ENCODE measurements at places on chromosomes 2 and 18.

GRCh38 chr2:153519257-153519875 lies 40.8 kb upstream of the RPRM start:
- DNase-seq, result peak; percentile 64

DNA sequence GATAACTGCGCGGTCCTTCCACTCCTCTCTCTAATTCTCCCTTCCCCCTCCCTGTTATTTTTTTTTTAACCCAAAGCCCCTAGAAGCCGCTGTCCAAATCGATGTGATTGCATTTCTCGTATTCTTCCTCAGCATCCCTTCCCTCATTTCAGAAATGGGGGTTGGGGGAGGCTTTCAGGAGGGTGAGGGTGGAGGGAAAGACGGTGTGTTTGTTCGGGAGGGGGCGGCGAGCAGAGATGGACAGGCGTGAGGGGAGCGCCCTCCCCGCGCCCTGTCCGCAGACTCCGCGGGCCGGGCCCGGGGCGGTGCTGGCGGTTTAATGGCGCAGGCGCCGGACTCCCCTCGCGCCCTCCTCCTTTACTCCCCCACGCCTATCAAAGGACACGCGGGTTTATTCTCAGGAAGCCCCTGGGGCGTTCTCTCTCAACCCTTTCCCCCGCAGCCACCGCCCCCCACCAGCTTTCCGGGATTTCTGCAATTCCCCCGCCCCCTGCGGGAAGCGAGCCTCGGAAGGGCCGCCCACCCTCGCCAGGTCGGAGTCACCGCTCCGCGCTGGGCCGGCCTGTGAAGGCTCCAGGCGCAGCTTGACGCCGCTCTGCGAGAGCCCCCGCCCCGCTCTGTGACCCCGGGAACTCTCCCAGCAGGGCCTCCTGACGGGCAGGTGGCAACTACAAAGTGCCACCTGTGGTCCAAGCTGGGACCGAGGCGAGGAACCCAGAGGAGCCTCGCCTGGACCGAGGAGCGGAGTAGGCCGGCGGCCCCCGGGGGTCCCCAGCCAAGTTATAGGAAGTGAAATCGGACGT lies 981 bp downstream of the ST8SIA3 start:
- no peak for DNase-seq

- no peak for DNase-seq
These were observed 250.9 kb downstream of the KCNS3 start for GRCh38 chr2:18129348-18129747.

DNA sequence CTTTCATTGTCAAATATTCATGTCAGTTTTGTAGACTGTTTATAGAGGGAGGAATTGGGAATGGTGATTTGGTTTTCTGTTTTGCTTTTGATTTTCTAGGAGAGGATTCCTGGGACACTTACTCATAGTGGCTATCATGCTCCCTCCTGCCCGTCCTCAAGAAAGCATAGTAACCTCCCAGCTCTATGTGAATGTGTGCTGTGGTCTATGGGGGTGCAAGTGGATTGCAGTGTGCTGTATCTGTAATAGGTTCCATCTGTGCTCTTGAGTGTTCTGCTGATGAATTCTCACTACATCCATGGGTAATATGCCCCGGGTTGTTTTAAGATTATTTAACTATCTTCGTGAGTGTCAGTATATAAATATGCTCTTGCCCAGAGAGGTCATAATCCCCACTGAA lies 811.3 kb downstream of the CNTNAP5 start:
- DNase-seq, result no peak

DNA sequence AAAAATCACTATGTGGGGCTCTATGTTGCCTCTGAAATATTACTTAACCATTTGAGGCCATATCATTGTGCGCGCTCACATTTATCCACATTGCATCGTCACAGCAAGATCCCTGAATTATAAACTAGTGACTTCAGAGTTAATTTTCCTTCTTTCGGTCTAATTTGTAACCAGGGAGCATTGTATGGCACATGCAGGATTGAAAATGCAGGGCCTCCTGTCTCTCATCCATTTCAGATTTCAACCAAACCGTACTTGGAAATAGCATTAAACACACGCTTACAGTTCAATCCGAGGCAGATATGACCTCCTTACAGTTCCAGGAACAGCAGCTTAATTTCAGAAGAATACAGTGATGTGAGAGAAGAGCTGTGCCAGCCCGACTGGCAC lies 532 bp downstream of the MYOM1 start:
- no peak for DNase-seq

GRCh38 chr18:76518123-76518859 lies 23.2 kb upstream of the ZNF516 start:
- DNase-seq, result peak; percentile 57

- no peak for DNase-seq
These were observed 558.9 kb upstream of the PKDCC start for GRCh38 chr2:41488888-41489287.

DNA sequence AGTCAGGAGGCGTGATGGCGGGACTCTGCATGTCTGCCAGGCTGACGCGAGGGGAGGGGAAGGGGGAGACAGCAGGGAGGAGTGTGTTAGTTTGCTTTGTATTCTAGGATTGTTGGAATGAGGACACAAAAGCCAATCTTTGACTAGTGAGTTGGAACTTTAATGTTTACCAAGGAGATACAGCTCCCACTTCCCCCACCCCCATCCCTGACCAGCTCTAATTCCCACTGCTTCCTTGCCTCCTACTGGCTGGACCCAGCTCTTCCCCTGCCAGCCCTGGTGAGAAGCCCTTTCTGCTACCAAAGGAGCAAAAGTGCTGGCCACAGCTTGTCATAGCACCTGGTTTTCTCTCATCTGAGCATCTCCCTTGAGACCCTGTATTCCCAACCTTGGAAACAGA lies 84.5 kb downstream of the CELF4 start:
- DNase-seq, result no peak

DNA sequence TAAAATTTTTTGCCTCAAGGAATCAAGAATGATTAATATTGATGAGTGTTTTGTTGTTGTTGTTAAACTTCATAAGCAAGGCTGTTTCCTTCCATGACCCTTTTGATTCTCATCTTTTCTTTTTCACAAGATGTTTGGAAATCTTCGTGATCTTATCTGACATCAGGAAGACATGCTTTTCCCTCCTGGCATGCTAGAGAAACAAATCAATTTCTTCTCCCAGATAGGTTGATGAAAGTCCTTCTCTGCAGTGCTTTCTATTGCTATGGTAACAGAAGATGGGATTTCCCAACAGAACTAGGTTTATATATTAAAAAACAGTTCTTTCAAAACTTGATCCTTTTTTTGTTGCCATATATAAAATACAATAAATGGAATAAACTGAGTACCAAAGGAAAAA lies 85.2 kb downstream of the EML6 start:
- no peak for DNase-seq

GRCh38 chr18:59358414-59358711 lies 702 bp downstream of the LMAN1 start:
- DNase-seq, result no peak

DNA sequence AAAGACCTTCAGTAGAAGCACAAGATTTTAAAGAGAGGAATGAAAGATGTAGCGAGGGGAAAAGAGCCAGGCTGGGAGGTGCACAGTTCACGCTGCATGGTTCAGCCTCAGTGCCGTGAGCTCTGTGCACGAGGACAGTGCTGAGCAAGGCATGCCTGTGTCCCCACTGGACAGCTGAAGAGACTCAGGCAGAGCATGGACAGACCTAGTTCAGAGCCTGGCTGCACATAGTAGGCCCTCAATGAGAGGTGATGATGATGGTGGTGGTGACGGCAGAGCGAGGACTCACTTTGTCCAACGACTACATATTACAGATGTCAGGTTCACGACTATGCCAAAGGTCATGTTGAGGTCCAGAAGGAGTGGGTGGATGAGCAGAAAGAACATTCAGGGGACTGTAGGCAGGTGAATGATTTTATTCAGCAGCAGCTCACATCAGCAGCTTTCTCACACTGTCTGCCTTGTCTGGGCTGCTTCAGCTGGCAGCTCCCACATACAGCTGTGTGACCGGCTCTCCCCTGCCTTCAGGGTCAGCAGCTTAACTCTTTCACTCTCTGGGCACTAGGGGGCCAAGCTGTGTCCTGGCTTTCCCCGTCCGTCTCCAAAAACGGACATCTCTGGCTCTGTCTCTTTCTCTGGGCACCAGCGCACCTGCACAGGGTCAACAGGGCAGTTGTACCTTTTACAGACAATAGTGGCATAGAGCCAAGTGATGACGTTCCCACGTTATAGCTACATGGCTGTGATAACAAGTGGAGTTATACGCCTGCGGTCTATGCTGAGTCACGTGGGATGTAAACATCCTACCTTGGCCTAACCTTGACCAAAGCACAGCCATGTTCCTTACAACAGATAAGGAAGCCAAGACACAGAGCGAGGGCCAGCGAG lies 128.8 kb upstream of the MSH6 start:
- no peak for DNase-seq

DNA sequence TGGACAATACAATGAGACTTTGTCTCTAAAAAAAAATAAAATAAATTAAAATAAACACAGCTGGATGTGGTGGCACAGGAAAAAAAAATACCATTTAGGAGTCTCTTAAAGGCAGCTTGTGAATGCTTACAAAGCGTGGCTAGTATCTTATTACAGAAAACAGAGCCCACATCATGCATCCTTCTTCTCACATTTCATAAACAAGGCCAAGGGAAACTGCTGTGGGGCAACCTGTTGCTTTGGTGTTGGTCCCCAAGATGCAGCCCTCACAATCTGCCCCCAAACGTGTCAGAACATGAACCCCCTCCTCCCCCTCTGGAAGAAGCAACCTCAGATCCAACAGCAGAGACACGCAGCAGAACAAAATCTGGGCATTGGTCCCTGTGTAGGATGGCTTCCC lies 2.6 kb downstream of the SLC14A1 start:
- DNase-seq, result no peak

DNA sequence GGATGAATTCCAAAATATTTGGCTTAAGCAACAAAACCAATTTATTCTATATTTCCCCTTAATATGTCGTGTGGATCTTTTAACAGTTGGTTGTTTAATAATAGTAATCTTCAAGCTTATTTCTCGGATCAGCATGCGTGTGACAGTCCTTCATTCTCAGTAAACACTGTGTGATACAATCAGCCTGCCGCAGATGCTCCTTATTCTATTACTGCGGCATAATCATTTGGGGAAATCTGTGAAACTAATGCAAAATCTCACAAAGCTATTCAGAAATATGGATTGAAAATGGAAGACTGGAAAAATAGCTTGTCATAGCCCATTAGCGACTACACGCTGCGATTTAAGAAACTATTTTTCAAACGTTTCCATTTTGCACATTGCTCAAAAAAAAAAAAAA lies 36.9 kb downstream of the LINC00305 start:
- DNase-seq, result no peak

- DNase-seq, result no peak
These were observed 85.7 kb upstream of the LAPTM4A start for GRCh38 chr2:20137131-20137571.

DNA sequence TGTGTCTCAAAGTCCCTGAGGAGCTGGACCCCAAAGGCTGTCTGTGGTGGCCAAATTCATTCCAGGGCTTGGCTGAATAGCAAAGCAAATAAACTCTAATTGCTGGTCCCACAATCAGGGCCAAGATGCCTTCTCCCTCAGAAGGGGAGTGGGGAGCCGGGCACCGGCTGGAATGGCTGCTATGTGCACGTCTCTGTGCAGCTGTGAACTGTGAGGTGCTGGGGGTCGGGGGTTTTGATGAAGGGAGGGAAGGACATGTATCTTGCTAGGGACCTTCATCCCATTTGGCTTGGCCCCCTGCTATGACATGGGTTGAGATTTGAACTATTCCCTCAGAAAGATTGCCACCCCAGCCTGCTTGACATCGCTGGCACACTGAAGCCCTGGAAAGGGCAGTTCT lies 60.4 kb downstream of the CIB4 start:
- no peak for DNase-seq

GRCh38 chr2:189312211-189312610 lies 129.1 kb upstream of the WDR75 start:
- no peak for DNase-seq

DNA sequence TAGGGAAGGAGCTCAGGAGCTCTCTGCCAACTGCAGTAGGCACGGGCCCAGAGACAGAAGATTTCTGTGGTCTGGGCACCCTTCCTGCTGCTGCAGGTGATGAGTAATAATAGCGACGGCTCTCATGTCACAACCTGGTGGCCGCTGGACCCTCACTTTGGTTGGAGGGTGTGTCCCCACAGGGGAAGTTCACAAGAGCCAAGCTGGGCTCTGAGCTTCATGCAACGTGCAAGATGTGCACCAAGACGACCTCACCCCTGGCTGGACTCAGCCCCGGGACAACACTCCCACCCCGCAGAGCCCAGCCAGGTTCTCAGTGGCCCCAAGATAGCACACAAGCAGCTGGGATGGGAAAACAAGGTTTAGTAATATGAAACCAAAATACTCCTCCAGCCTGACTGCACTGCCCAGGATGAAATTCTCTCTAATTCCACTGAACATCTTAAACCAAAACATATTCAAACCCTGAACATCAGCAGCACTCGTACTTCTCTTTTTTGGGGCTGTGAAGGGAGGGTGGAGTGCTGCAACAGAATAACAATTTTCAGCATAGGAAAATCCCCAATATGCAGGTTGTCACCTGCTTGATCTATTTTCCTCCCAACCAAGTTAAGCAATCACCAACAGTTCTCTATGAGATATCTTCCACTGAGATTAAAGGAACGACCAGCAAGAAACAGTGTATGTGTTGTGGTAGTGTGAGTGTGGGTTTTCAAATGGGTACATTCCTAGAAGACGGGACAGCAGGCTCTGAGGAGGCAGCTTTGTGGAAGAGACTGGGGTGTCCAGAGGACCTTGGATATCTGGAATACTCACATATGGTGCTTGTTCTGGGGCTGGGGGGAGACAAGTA lies 26.5 kb downstream of the BCL2 start:
- DNase-seq, result peak; percentile 32

DNA sequence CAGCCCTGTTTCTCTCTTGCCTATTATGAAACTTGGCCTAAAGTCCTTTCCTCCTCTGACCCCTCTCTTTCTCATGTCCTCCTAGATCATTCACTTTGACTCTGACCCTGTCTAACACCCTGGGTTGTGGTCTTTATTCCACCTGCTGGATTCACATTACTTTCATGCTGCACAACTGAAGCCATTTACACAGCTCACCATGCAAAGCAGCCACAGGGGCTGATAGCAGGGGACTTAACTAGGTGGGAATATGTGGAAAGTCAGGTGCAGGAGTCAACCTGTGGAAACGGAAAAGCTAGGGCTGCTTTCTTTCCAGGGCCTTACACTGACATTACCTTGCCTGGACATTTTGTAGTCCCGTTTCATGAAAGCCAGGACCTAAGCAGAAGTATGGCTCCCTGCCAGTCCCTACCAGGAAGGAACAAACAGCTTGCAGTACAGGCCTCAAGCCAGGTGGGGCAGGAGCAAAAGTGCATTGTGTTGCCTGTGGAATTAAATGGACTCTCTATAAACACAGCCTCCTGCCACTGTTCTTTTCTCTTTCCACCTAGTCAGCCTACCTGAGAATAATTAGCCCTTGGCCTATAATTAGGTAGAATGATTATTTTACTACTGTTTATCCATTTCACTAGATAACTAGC lies 11.8 kb downstream of the MAPRE3 start:
- peak; percentile 32 for DNase-seq

- no peak for DNase-seq
These were observed 138.0 kb upstream of the ASB18 start for GRCh38 chr2:236402033-236402790.

- no peak for DNase-seq
These were observed 212.3 kb downstream of the HDAC4 start for GRCh38 chr2:239188536-239188935.

- DNase-seq, result no peak
These were observed 317.8 kb downstream of the MBD2 start for GRCh38 chr18:53906681-53907080.
